ENCODE measurements at places on chromosomes 12 and 14.

DNA sequence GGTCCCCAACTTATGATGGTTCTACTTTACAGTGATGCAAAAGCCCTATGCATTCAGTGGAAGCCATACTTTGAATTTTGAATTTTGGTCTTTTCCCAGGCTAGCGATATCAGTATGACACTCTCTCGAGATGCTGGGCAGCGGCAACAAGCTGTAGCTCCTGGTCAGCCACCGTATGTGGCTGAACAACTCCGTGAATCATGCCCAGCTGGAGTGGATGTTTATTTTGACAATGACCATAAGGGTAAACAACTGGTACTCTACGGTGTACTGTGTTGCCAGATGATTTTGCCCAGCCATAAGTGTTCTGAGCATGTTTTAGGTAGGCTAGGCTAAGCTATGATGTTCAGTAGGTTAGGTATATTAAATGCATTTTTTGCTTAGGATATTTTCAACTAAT, 8.2 kb upstream of the ZNF410 start:
- no peak for DNase-seq

- DNase-seq: no peak
Measured at GRCh38 chr12:49880756-49881414, 22.8 kb downstream of the FAIM2 start.

DNA sequence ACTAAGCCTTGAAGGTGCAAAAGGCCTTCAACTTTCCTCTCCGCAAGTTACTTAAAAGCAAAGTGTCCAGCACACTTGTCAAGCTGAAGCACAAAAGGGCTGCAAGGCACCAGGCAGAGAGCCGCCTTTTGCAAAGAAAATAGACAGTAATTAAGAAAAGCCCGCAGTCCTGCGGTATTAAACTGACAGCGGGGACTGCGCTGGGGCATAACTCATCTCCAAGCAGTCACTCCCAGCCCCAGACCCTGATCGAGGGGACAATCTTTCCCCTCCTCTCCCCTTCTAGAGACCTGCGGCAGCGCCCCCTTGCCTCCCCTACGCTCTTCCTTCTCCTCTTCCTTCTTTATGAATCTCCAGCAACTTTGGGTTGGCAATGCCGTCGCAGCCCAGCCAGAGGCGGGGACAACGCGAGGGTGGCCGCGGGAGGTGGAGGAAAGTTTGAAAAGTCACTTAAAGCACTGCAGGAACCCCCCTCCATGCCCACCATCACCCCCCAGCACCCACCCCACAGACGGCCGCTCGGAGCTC, 200.9 kb upstream of the CAND1 start:
- DNase-seq: no peak

- DNase-seq: peak; percentile 64
Measured at GRCh38 chr14:58171090-58171489, 19.1 kb upstream of the ARMH4 start.

DNA sequence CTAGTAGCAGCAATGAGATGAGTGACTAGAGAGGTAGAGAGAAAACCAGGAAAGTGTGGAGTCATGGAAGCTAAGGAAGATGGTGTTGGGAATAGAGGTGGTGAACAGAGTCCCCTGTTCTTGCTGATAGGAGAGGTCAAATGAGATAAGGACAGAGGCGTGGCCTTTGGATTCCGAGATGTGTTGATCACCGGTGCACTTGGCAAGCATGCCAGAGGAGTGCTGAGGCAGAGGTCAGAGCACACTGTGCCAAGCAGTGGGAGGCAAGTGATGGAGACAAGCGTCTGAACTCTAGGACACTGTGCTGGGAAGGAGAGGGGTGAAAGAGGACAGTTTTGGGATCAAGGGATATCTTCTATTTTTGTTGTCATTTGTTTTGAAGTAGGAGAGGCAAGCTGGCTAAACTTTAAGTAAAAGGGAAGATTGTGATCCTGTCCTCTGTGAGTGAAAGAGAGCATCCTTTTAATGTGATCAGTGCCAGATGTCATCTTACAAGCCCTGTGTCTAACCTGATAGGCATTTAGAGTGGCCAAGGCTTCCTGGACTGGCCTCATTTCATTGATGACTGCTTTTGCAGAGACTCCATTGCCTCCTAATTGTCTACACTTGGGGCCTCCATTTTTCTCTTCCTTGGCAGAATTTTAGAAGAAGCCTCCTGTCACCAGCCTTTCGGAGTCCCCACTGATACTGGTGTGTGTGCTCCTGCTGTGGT, 336.4 kb downstream of the CACNA1C start:
- DNase-seq: no peak

GRCh38 chr14:102189874-102190273, 50.2 kb downstream of the WDR20 start:
- DNase-seq: no peak

GRCh38 chr12:82057770-82058169, 298.6 kb upstream of the PPFIA2 start:
- DNase-seq: no peak

- no peak for DNase-seq
Measured at GRCh38 chr14:78141590-78141989, 28.6 kb upstream of the NRXN3 start.

DNA sequence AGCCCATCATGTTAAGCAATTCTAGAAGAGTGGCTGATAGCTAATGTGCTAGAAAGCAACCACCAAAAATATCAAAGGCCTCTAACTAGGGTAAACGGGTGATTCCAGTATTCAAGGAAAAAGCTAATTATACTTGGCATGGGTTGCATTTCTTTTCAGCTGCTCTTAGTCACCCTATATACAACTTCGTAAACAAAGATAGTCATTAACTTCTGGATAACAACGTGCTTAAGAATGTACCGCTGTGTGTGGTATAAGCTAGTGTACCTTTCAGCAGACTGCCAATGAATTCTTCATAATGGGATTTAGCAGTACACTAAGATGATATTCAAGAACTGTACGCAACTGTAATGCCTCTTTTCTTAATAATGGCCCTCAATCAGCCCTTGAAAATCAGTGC, 42.2 kb upstream of the SLC6A13 start:
- DNase-seq: no peak

GRCh38 chr12:105843986-105844760, 294.6 kb downstream of the NUAK1 start:
- no peak for DNase-seq

GRCh38 chr12:124565656-124566160, 1.7 kb downstream of the NCOR2 start:
- no peak for DNase-seq

DNA sequence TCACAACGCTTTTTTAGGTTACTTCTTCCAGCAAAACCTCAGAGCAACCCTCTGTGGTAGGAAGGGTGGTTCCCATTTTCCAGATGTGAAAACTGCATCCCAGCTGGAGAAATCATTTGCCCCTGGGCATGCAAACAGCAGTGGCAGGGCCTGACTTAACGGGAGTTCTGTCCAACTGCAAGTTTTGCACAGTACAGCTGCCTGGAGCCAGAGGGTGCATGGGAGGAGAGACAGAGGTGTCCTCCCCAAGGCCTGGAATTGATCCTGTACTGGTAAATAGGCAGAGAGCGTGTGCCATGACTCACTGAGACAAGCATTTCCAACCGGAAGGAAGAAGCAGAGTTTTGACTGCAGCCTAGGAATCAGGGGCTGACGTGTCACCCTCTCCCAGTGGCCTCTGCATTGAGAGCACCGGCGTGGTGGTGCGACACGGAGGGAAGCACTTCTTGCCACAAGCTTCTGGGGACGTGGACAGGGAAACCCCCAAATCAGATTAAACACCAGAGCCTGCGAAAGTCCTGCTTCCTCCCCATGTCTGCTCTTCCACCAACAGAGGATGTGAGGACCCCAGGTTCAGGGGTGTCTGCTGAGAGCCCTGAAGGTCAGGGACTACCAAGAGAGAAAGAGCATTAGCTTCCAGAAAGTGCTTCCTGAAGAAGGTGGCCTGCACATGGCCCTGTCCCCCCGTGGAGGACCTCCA, 19.0 kb upstream of the SERPINA4 start:
- no peak for DNase-seq

DNA sequence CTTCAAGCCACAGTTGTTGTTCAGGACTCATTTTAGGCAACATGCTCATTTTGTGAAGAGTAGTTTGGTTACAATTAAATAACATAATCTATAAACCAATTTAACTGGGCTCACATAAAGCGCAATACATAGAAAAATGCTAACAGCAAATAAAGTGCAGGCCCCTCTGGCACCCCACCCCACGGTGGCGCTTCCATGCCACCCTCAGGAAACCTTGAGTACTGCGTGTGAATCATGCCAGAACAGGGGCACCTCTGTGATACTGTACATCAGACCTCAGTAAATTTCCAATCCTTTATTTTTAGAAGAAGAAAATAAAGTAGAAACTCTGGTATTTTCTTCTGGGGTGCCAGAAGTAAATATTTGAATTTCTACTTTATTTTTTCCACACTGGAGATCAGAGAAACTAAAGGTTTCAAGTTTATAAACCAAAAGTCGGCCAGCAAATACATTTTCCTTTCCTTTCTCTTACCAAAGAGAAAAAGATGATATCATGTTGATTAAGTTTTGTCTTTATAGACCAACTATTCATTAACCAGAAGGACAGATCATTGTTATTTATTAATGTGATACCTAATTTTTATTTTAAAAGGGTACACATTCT, 316.8 kb downstream of the PAWR start:
- no peak for DNase-seq

DNA sequence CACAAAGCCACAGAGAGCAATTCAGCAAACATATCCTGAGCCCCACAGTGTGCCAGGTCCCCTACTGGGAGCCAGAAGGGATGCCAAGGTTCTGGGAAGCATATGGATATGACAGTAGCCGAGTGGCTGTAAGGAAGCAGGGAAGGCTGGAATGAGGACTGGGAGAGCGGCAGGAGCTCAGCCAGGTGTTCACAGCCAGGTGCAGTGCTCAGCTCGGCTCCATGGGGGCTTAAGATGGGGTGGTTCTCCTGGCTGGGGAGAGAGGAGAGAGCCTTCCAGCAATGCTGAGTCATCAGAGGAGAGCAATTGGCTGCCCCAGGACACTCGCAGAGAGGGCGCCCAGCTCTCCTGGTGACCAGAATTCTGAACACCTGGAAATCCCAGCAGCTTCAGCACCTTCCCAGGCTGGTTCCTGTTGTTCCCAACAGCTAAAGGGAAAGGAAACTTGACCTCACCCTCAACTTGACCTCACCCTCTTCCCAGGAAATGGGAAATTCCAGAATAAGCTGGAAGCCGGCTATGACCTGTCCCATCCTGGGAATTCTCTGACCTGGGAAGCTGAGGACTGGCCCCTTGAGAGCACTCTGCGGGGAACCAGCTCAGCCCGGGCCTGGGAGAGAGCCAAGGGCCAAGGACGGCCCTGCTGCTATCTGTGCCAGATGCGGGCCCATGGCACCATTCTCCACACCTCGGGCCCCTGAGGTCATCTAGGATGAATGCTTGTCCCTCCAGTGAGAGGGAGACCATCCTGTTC, 34.6 kb downstream of the SLC6A12 start:
- no peak for DNase-seq

GRCh38 chr12:107126796-107127481, 33.6 kb upstream of the CRY1 start:
- DNase-seq: no peak

DNA sequence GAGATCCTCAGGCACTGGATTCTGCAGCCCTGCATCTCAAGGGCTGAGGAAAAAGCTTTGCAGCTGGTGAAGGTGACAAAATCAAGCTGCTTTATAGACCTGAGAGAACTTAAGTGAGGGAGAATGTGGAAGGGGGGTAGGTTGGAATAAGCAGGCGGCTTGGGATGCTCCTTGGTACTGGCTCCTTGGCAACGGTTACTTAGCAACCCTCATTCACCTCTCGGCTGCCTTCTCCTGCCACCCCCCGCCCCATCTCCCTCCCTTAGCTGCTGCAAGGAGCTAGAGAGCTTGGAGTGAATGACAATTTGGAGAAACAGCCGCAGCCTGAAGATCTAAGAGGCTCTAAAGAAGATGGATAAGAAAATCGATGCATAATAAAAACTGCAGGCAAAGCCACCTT, 44.1 kb upstream of the CISTR start:
- DNase-seq: no peak

DNA sequence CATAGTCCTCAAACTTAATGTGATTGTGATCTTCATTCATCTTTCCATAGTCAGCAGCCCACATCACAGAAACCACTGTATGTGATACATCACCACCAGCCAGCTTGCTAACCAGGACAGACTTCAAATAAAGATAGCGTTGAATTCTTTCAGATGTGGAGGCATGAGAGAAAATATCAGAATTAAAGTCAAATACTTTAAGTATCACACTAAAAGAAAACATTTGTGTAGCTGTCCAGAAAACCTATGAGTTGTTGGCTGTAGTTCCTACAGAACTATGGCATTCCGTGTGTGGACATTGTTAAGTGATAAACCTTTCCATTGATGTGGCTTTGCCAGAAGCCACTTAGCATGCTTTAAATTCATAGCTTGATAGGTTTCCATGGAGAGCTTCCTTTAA, 105.1 kb downstream of the LLPH start:
- DNase-seq: no peak

- peak; percentile 71 for DNase-seq
Measured at GRCh38 chr14:56342494-56342942, 224.3 kb downstream of the PELI2 start.

- DNase-seq: no peak
Measured at GRCh38 chr14:21081521-21082142, 11.5 kb downstream of the ARHGEF40 start.

- no peak for DNase-seq
Measured at GRCh38 chr12:13947276-13947946, 34.0 kb downstream of the GRIN2B start.

- no peak for DNase-seq
Measured at GRCh38 chr12:92078167-92079053, 67.2 kb downstream of the BTG1 start.

DNA sequence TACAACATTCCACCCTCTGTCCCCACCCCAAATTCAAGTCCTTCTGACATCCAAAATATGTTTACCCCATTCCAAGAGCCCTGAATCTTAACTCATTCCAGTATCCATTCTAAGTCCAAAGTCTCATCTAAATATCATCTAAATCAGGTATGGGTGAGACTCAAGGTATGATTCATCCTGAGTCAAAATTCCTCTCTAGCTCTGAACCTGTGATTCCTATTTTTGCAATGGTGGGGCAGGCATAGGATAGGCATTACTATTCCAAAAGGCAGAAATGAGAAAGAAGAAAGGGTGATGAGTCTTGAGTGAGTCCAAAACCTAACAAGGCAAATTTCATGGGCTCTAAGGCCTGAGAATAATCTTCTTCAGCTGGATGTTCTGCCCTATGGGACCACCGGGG, 140.3 kb upstream of the FAR2 start:
- DNase-seq: no peak

GRCh38 chr12:6171409-6172015, 28.7 kb upstream of the CD9 start:
- no peak for DNase-seq

- DNase-seq: no peak
Measured at GRCh38 chr14:96421236-96421635, 29.3 kb downstream of the AK7 start.

DNA sequence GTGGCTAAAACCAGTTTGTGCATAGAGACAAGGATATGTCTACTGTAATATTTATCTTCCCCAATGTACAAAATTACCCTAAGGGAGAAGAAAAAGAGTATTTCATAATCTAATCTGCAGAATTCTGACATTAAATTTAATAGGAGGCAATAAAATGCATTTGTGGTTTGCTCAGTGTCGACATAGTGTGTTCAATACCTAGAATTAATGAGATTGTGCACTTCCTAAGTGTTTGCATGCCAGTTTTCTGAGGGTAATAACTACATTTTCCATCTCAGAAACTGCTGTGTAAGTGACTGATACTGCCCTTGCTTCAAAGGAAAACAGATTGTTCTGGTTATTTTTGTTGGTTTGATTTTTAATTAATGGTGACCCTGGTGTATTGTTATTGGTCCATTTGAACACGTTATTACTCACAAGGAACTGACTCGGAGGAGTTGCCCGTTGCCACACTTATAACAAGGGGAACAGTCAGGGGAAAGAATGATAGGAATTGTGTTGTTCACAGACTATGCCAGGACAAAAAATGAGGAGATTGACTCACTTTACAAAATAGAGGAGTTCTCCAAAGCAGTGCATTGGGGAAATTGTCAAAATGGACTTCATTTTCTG, 960.3 kb upstream of the TMEM132C start:
- DNase-seq: no peak

All from Jurkat, Clone E6-1 (cell line).